ENCODE measurements at places on chromosomes 1 and 21. TPM values are rescaled to one million over a fixed set of nuclear protein-coding genes. Genes with fewer than 3 reads are reported as not detected.

Gene KRTAP20-1
- not detected for total RNA-seq

Gene TTC34
- 4.8 TPM for total RNA-seq

Gene FCRLB
- total RNA-seq, result 1.5 TPM

Gene ANXA9
- total RNA-seq, result not detected

Gene AKT3
- 149 TPM for total RNA-seq

Gene EDARADD
- 8.5 TPM for total RNA-seq

Gene TMEM52
- 0.55 TPM for total RNA-seq

Gene F11R
- 27.1 TPM for total RNA-seq

Gene DFFA
- 22.4 TPM for total RNA-seq

Gene S100A16
- not detected for total RNA-seq

Gene BRDT
- not detected for total RNA-seq

Gene CYP4Z1
- not detected for total RNA-seq

Gene CLCA4
- total RNA-seq, result not detected

Gene PCSK9
- total RNA-seq, result not detected

Gene CEP104
- total RNA-seq, result 64.4 TPM

Gene OR14A16
- total RNA-seq, result not detected

Gene OR2T29
- total RNA-seq, result not detected

Gene UBE2U
- total RNA-seq, result not detected

Gene JTB
- total RNA-seq, result 130 TPM

Gene MFAP2
- total RNA-seq, result not detected

Gene RHEX
- total RNA-seq, result 0.55 TPM

Gene FABP3
- total RNA-seq, result 1.2 TPM

Gene S100A2
- total RNA-seq, result 0.87 TPM

Gene FCGR1A
- total RNA-seq, result 0.53 TPM

Gene SSU72
- 132 TPM for total RNA-seq

Gene SLAMF9
- not detected for total RNA-seq

Gene ASAP3
- 1.2 TPM for total RNA-seq

Gene LAMB3
- 0.69 TPM for total RNA-seq

Gene PIK3CD
- total RNA-seq, result 220 TPM

Gene PITHD1
- total RNA-seq, result 78.3 TPM

Gene NUDT4B
- total RNA-seq, result 0.58 TPM

Gene FCMR
- total RNA-seq, result 588 TPM

Gene SYT14
- not detected for total RNA-seq

All from CD4-positive, alpha-beta memory T cell (primary cell).